ENCODE measurements at places on chromosomes 6 and 20.

GRCh38 chr20:23285536-23285935 lies 65.1 kb upstream of the NXT1 start:
- no peak for DNase-seq

- no peak for DNase-seq
These were observed 44.1 kb upstream of the ERVFRD-1 start for GRCh38 chr6:11155589-11155988.

GRCh38 chr6:11854408-11855165 lies 76.0 kb upstream of the ADTRP start:
- no peak for DNase-seq

DNA sequence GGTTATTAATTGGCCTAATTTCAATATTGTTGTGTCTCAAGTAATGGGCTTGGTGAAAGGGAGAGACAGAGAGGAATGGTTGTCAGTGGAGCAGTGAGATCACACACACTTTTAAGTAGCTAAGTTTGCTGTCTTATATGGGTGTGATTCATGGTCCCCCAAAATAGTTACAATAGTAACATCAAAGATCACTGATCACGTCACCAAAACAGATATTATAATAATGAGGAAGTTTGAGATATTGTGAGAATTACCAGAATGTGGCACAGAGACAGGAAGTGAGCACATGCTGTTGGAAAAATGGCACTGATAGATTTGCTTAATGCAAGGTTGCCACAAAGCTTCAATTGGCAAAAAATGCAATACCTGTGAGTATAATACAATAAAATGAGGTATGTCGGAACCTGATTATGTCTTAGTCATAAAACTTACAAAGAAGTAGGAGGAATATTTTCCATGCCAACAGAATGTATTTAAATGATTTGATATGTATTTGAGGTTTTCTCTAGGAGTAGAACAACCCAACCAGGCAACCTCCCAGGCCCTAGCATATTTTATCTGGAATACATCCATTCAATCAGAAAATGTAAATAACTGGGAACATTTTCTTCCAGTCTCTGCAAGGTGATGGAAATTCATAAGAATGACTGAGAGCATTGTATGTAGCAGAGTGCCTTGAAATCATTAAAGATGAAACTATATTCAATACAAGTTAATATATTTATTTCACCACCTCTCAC lies 167.8 kb downstream of the CARMIL1 start:
- DNase-seq: no peak

DNA sequence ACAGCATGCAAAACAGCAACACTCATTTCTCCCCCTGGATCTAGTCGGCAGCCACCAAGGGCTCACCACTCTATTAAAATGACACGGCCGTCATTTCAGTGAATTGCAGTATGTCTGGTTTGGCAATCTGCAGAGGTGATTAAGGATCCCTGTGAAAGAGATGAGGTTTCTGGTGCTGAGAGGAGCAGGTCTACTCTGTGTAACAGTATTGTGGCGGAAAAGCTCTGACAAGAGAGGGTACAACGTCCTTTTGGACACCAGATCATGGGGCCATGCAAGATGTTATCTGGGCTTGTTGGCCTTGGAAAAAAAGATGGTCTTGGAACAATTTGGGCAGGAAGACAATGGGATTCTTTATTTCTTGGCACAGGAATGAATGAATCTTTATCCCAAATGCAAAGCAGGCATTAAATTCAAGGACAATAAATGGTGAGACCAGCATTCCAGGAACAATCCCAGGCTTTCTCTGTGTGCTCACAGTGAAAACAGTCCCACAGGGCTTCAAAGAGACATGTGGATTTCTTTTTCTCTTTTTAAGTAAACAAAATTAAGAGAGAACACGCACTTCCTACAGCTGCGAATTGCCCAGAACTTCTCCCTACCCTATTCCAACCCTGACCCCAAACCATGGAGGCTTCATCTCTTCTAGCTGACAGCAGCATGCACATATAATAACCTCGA lies 33.7 kb upstream of the ADGRF1 start:
- no peak for DNase-seq
